ENCODE measurements at places on chromosomes 2 and 18. TPM values are rescaled to one million over a fixed set of nuclear protein-coding genes. Genes with fewer than 3 reads are reported as not detected.

DNA sequence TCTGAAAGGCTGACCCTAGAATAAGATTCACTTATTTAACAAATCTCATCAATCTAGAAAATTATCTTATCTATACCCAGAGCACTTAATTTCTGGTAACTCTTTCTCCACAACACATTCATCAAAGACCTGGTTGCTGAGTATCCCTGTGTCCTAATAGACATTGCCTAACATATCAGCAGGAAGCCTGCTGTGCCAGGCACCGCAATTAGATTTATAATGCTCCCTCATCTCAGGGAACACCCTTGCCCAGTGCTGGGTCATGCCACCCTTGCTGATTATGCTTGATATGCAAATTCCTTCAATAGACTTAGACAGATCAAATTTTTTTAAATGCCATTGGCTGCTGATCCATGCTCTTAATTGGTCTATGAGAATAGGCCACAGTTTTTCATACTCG lies 3.8 kb downstream of the DSG1 start:
- no peak for DNase-seq

DNA sequence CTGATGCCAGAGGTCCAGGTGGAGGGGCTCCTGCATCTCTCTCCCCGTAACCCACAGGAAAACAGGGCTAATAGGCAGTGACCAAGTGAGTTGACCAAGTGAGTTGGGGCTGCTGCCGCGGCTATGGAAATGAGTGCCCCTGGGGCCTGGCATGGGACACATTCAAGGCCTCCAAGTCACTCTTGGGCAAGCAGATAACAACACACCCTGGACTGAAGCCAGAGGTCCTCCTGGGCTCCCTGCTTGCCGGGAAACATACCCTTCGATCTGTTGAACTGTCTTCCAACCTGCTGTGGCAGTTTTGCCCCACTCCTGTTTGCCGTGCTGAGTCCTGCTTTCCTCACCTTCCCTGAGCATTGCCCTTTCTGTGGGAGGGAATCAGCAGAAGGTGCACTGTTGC lies 89.2 kb downstream of the LIPG start:
- DNase-seq, result no peak

DNA sequence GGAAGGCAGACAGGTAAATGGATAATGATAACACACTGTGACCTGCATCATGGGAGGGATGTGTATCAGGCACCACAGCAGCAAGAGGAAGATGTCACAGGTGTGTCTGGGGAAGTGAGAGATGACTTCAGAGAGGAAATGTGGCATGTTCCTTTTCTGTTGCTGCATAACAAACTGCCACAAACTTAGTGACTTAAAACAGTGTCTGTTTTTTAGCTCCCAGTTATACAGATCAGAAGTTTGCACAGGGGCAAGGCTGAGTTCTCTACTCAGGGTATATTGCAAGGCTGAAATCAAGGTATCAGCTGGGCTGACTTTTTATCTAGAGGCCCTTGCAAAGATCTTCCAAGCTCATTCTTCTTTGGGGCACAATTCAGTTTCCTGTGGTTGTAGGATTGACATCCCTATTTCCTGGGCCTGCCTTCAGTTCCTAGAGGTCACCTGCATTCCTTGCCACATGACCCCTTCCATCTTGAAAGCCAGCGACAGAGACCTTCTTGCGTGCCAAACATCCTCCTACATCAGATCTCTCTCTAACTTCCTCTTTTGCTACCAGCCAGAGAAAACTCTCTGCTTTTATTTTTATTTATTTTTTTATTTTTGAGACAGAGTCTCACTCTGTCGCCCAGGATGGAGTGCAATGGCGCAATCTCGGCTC lies 2.1 kb upstream of the MAP3K2 start:
- no peak for DNase-seq

The NT5DC4 gene
- not detected for total RNA-seq

DNA sequence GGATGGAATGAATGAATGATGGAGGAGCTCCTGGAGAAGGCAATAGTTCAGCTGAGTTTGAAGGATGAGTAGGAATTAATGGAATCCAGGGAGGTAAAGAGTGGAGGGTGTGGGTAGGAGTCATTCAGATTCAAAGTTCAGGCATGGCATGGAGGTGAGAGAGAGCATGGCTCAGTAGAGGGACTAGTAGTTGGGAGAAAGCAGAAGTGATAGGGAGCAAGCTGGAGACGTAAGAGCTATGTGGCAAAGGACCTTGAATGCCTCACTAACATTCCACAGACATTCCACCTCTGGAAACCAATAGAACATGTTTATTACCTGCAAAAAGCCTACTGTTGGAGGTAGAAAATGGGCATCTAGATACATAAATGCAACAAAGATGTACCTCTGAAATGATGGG lies 170.1 kb downstream of the HAUS1 start:
- DNase-seq, result no peak

GRCh38 chr2:8575038-8575833 lies 106.6 kb upstream of the ID2 start:
- DNase-seq, result peak; percentile 63

Data from mucosa of descending colon (tissue), 3 donors.